ENCODE measurements at places on chromosomes 12 and 14.

GRCh38 chr12:104226672-104227071 lies 11.1 kb downstream of the TXNRD1 start:
- DNase-seq = no peak

- DNase-seq = no peak
Observed at GRCh38 chr12:123139926-123140675, 10.8 kb downstream of the PITPNM2 start.

- no peak for DNase-seq
Observed at GRCh38 chr14:34678306-34678705, 36.1 kb downstream of the CFL2 start.

GRCh38 chr14:59120921-59121320 lies 67.5 kb upstream of the DAAM1 start:
- no peak for DNase-seq

GRCh38 chr12:108127654-108128053 lies 1.4 kb upstream of the WSCD2 start:
- no peak for DNase-seq

DNA sequence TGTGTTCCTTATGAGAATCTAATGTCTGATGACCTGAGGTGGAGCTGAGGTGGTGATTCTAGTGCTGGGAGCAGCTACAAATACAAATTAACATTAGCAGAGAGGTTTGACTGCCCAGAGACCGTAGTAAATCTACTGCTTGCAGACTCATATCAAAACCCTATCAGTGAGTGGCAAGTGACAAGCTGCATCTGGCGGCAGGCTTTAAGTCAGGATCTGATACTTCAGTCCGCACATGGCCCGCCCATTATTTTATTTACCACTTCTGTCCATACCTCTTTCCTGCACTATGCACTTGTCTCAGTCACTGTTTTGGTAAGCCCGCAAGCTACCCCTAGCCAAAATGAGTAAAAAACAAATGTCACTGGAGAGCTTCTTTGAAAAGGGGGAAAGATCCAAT lies 11.4 kb downstream of the CEP128 start:
- DNase-seq = no peak

GRCh38 chr14:62778852-62779251 lies 266.4 kb downstream of the KCNH5 start:
- no peak for DNase-seq

DNA sequence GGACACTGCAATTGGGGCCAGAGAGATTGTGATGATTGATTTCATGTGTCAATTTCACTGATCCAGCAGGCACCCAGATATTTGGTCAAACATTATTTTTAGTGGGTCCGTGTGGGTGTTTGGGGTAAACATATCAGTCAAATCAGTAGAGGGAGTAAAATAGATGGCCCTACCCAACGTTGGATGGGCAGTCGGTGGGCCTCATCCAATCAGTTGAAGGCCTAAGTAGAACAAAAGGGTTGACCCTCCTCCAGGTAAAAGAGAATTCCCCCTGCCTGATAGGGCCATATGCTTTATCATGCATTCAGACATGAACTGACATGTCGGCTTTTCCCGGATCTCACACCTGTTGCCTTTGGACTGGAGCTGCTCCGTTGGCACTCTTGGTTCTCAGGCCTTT lies 195.1 kb upstream of the CAND1 start:
- no peak for DNase-seq

DNA sequence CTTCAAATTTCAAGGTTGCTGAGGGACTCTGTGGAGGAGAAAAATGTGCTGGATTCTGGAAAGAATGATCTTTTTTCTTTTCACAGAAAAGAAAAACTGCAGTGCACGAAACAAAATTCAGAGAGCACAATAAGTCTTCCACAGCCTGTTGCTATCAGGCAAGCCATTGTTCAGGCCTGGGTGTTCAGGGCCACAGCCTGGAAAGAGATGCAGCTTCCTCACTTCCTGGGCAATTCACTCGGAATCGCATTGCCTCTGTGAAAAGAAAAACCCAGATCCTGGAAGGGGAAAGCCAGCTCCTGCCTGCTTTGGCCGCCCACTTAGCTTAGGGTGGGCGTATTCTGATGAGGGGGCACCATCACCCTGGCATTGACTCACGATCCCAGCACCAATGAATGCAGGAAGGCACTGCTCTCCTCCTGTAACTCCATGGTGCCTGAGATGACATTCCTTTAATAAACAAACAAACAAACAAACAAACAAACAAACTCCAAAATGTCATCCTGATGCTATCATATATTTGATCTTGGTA lies 863.9 kb downstream of the BCL11B start:
- no peak for DNase-seq

GRCh38 chr12:1318327-1319031 lies 275.9 kb downstream of the FBXL14 start:
- no peak for DNase-seq

- DNase-seq = no peak
Observed at GRCh38 chr12:90959538-90960139, 4.7 kb upstream of the CCER1 start.

GRCh38 chr14:99589031-99589441 lies 15.0 kb downstream of the CCDC85C start:
- no peak for DNase-seq

- no peak for DNase-seq
Observed at GRCh38 chr14:65297744-65298143, 114.8 kb upstream of the FUT8 start.

- no peak for DNase-seq
Observed at GRCh38 chr12:76556368-76556767, 3.2 kb downstream of the OSBPL8 start.

GRCh38 chr12:45294906-45295305 lies 79.0 kb downstream of the ANO6 start:
- DNase-seq = no peak

GRCh38 chr12:131672941-131673887 lies 37.7 kb upstream of the SFSWAP start:
- DNase-seq = no peak

DNA sequence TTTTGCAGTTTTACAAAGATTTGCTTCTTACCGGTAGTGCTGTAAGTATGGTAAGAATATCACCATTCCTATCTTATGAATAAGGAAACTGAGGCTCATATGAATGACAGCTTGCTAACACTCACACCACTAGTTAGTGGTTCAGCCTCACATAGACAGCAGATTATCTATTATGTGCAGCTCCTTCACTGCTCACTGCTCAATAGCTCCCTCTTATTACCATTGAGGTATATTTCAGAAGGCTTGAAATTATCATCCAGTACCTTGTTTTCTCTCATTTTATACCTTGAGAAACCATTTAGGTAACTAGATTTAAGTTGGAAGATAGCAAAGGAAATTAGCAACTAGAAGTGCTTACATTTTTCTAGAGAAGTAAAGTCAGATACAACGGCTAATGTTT lies 15.5 kb downstream of the RIC8B start:
- no peak for DNase-seq

- DNase-seq = no peak
Observed at GRCh38 chr14:71714225-71714624, 218.0 kb upstream of the RGS6 start.

- peak; percentile 85 for DNase-seq
Observed at GRCh38 chr12:124913474-124914391, 717 bp downstream of the UBC start.

- no peak for DNase-seq
Observed at GRCh38 chr12:108531929-108532848, 17.1 kb downstream of the FICD start.

- no peak for DNase-seq
Observed at GRCh38 chr12:89156340-89156739, 196.0 kb downstream of the DUSP6 start.

- no peak for DNase-seq
Observed at GRCh38 chr14:35202195-35202594, 79.8 kb downstream of the PRORP start.

- DNase-seq = peak; percentile 71
Observed at GRCh38 chr12:131896080-131896810, 1.8 kb downstream of the ULK1 start.
